ENCODE measurements at places on chromosomes 4 and X. TPM values are rescaled to one million over a fixed set of nuclear protein-coding genes. Genes with fewer than 3 reads are reported as not detected.

CT83 gene
- total RNA-seq = 0.83 TPM

IQSEC2 gene
- total RNA-seq = 8.4 TPM

PTPN13 gene
- 54.6 TPM for total RNA-seq

DNA sequence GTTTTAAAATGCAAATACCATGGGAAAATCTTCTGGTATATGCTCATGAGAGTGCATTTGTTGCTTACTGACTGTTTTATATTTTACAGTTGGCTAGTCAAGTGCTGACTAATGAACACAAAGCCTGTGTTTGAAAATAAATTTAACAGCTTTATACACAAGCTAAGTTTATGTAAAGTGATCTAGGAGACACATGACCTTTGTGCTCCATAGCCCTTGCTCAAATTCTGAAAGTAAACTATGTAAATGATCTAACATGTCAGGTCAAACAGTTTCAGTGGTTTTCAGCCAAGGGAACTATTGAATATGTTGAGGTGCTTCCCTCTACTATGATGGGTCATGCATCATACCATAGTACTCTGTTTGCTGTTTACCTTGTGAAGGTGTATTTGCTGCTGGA is 36.7 kb downstream of the DIAPH2 start:
- no peak for DNase-seq

DNA sequence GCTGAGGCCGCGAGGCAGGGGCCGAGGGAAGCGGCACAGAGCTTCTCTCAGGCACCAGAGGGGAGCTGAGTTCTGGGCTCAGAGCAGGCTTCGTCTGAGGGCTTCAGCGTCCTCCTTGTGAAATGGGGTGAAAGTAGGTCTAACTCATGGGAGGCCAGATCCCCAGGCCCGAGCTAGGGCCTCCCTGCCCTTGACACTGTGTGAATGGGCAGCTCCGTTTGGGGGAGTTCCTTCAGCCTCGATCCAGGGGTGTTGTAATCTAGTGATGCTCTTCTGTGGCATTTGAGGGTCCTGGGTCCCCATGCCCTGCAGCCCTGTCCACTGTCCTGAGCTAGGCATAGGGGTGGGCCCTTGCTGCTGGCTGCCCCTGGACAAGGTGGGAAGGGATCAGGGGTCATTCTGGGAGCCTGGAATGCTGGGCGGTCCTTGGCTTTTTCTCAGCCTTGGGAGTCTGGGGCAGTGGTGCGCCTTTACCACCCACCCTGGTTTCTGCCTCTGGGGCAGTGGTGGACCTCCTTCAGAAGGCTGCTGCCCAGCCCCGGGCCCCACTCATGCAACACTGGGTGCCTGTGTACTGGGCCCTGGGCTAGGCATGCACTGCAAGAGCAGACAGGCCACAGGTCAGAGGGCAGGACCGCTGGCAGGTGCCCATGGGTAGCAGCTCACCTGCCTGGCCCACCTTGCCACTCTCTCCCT is 4.1 kb downstream of the SH3BP2 start:
- DNase-seq = no peak

Data from SK-MEL-5 (cell line).